ENCODE measurements at places on chromosomes 2 and 18.

DNA sequence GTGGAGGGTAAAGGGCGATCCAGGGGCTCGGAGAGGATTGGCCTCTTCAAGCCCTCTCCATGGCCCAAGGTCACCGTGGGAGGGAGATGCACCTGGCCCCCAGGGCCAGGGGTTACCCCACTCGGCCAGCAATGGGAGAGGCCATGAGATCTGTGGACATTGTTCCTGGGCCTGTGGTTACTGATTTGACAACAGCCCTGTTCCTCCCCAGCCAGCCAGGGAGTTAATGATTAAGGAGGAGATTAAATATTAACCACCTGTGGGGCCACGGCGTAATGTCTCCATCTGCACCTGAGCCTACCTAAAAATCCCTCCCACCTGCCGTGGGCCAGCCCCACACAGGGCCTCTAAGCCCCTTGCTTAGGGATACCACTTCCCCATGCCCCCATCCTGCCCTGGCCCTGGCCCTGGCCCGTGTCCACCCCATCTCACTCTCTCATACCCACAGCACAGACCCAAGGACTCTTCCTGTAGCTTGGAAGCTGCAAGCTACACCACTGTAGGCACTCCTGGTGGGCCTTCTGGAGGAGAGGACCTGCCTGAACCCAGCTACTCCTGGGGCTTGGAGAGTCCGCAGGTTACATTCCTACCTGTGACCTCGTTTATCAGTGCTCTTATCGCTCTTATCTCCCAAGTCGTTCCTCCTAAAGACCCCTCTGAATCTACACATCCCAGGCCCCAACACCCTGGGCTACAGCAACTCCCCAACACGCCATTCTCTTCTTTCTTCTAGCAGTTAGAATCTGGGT, 32.1 kb downstream of the ZFP36L2 start:
- no peak for DNase-seq

GRCh38 chr2:29573147-29573546, 348.2 kb downstream of the ALK start:
- no peak for DNase-seq

DNA sequence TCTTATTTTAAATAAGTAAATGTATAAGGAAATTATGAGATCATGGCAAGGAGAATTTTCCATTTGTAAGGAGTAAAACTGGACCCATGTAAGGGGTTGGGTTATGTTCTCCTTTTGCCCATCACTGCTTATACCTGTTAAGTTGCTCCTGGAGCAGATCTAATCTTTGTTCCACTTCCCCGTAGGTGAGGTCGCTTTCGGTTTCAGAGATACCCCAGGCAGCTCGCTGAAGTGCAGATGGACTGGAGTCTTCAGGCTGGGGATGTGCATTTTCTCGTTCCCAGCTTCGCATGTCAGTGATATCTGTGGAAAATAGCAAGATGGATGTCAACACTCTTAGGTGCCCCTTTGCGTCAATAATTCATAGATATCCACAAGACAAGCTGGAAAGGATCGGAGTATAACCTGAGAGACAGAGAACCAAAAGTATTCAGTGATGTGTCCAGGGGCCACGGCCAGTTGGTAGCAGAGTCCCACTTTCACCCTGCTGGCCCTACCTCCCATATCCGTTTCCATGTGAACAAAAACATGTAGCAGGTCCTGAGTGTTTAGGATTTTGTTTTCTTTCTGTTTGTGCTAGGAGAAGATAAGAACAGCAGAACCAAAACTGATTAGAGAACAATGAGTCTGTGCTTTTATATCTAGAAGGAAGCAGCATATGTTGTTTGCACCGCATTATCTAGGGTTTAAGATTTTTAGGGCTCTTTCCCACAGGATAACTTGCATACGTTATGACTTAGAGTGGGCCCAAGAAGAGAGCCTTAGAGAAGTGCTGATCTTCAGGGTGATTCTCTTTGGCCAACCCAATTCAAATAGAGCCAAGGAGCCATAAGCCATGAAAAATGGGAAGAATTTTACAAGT, 36.0 kb downstream of the GCA start:
- no peak for DNase-seq

DNA sequence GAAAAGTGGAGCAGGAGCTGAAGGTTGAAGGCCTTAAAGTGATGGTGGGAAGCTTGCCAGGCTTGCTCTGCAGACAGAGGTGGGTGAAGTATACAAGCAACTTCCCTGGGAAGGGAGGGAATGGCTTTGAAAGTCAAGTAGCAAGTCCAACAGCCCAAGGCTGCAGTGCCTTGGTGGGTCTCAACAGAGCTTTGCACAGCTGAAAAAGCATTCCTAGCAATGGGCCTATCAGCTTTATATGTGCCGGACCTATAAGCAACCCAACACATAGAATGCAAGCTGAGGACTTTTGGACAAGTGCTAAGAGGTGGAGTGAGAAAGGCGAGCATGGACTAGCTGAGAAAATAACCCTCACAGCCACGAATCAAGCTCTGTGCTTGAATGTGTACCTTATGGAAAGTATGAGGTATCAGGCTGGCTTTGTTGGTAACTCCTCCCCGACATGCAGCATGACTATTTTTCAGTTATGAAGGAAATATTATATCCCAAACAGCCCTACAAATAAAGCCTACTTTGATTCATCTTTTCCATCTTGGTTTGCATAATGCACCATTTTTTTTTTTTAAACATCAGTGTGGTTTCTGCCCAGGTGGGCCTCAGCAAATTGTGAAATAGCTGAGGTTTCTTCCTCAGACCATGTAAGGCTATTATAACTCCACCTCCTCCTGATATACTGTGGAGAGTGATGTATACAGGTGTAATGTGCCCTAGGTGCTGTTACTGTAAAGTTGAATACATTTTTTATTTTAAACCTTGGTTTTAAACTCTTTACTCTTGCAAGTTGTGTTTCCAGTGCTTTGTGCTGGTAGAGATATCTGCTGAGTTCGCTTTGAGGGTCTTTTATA, 241.4 kb upstream of the CXCR4 start:
- DNase-seq, result no peak

GRCh38 chr2:174678395-174678794, 80.8 kb upstream of the WIPF1 start:
- no peak for DNase-seq

GRCh38 chr2:215535741-215536140, 99.9 kb upstream of the FN1 start:
- no peak for DNase-seq

DNA sequence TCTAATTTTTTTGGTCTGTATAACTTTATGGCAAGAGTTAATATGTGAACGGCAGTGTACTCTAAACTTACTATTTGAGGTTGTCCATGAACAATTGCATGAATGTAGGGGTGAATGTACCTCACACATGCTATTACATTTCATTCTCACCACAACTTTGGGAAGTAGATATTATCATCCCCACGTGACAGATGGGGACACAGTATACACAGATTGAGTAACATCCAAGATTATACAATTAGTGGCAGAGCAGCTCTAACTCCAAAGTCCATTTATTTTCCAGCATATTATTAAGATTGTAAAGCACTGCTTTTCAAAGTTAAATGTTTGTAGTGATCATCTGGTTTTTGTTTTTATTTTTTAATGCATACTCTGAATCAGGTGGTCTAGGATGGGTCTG, 622.1 kb upstream of the ZEB2 start:
- DNase-seq, result no peak

- no peak for DNase-seq
These were observed 4.1 kb downstream of the SPATS2L start for GRCh38 chr2:200310545-200310971.

DNA sequence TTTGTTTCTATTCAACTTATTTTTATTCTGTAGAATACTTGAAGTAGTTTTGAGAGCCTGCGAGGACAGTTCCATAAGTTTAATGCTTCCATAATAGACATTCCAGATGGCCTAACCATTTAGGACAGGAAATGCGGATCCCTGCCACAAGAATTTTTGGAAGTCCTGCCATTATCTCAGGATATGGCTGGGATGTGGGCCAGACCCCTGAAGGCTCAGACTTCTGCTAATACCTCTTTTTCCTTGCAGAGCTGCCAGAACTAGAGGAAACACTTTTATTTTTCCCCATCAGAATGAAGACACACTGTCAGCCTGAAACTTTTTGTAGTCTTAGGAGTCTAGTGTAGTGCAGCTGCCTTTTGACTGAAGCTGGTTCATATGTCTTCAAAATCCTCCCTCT, 806.5 kb downstream of the TDRD15 start:
- no peak for DNase-seq

DNA sequence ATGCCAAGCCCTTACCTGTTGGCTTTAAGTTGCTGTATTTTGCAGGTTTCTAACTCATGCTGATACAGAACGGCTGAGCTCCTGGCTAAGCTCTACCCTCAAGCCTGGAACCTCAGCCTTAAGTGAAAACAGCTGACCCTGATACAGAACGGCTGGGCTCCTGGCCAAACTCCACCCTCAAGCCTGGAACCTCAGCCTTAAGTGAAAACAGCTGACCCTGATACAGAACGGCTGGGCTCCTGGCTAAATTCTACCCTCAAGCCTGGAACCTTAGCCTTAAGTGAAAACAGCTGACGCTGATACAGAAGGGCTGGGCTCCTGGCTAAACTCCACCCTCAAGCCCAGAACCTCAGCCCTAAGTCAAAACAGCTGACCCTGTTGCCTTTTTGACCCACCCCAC, 17.6 kb upstream of the DNER start:
- DNase-seq, result no peak

DNA sequence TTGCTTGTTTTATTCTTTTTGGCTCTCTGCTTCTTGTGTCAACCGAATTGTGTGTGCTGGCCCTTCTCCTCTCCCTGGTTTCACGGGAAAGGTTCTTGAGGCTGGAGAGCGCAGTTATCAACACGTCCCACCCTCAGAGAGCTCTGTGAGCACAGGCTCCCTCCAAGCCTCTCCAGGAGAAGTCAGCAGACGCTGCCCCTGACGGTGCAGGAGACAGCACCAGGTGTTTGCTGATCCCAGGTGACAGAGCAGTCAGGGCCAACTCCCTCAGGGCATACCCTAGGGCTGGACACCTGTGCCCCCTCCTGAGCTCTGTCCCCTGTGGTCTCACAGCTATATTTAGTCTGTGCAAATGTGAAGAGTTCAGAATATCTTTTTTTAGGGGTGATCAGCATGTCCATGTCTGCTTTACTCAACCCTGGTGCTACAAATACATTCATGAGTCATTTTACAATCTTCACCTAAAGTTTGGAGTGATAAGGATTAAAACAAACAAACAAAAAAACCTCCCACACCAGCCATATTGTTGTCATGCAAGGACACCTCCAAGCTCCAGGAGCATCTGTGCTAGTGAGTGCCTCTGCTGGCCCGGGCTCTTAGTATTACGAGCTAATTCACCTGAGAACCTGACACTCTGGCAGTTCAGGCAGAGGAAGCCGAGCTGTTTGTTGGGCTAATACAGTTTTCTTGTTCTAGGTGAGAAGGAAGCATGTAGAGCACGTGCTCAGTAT, 65.9 kb upstream of the TMEM200C start:
- DNase-seq, result no peak

GRCh38 chr2:223929571-223930102, 15.5 kb downstream of the WDFY1 start:
- DNase-seq, result no peak

- peak; percentile 2 for DNase-seq
These were observed 756 bp upstream of the SLC35F5 start for GRCh38 chr2:113757138-113757657.

- DNase-seq, result no peak
These were observed 93.5 kb downstream of the MYT1L start for GRCh38 chr2:2237563-2237962.

- no peak for DNase-seq
These were observed 48.9 kb upstream of the ATG16L1 start for GRCh38 chr2:233202531-233202944.

GRCh38 chr2:203535784-203536585, 884 bp upstream of the RAPH1 start:
- no peak for DNase-seq

DNA sequence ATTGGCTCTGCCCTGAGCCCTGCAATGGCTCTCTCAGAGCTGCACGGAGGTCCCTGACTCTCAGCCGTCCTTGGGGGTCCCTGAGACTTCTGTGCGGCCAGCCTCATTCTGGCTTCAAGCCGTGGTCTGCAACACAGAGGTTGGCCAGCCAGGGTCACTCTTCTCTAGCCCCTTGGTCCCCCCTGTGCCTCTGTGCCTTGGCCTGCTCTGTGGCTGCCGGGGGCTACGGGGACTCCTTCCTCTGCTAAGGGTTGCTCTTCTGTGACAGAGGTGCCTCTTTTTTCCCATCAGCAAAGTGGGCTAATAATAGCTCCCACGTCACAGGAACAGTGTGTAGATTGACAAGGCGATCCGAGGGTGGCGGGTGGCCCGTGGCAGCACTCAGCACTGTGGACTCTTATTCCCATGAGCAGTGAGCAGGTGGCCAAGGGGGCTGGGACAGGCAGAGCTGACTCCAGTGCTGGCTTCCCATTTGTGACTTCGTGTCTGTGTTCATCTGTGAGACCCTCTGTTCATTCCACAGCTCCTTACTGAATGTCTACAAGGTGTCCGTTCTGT, 19.4 kb downstream of the INHBB start:
- DNase-seq, result no peak

DNA sequence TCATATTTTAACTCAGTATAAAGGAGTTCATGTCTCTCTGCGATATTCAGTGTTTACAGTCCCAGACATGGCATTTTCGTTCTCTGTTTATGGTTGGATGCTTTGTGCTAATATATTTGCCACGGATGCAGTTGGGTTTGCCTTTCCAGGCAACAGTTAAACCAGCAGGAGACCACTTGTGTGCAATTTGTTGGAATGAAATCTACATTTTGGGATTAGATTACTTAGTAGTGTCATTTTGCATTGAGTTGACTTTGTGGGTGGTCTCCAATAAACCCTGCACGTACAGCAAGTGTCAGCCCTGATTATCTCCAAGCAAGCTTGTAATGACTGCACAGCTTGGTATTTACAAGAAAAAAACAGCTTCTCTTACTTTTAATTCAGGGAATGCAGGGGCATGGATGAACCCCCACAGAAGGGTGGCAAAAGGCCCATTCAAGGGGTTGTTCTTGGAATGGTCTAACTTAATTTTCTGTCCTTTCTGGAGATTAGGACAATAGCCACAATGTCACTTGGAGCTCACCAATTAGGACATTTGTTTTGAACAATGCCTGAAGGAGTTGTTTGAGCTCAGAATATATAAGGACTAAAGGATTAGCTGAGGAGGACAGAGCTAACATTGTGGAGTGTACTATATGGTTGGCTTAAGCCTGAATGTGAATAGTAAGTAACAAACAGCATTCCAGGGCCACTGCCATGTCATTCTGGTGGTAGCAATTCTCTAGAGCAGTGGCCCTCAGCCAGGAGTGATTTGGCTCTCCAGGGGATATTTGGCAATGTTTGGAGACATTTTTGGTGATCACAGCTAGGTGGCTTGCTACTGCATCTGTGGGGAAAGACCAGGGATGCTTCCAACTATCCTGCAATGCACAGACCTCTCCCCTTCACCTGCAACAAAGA, 121.5 kb downstream of the SLC4A3 start:
- no peak for DNase-seq

DNA sequence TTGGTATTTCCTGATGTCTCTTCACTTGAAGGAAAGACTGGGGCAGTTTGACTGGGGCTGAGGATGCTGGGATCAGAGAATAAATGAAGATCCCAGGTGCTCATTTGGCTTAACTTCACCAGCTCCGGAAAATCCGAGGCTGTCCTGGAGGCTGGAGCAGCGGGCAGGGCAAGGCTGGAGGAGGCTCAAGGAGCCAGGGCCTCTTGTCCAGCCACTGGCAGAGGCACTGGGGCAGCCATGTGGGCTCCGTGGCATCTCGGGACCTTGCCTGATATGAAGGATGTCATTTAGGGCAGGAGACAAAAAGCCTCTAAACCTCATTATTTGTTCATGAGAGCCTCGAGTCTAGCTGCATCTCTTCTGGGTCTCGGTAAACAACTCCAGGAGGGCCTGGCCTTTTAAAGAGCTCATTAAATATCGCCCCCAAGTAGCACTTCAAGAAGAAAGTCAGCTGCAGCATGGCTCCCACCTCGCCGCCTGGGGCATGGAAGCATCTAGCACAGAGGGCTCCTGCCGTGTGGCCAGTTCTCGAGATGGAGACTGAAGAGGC, 13.5 kb upstream of the GPR55 start:
- no peak for DNase-seq
